ENCODE measurements at places on chromosomes 11 and 22.

- DNase-seq, result no peak
These were observed 21.9 kb downstream of the PRR5L start for GRCh38 chr11:36317992-36318391.

DNA sequence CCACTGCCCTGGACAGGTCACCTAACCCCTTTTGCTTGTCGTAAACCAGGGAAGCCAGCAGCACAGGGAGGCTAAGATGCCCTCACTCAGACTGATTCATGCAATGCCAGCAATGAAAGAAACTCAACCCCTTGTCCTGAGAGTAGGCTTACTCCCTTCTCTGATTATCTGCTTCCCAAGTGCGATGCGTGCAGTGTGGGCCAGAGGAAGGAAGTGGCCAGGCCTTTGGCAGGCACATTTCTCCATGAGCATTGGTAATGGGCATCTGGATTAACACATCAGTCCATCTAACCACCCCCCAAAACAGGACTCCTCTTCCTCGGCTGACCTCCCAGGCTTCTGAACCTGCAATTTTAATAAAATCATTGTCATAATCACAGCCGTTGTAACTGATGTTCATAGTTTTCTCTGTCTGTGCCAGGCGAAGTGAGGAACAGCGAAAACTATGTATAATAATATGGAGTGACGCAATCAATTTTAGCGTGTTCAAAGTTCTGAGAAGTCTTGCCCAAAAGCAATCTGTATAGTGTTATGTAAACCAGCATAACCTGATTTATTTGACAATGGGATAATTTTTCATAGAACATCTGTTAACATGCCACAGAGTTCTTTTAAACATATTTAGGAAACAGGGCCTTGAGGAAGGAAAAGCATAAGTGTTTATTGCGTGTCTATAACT is 33.9 kb downstream of the TST start:
- DNase-seq, result no peak

DNA sequence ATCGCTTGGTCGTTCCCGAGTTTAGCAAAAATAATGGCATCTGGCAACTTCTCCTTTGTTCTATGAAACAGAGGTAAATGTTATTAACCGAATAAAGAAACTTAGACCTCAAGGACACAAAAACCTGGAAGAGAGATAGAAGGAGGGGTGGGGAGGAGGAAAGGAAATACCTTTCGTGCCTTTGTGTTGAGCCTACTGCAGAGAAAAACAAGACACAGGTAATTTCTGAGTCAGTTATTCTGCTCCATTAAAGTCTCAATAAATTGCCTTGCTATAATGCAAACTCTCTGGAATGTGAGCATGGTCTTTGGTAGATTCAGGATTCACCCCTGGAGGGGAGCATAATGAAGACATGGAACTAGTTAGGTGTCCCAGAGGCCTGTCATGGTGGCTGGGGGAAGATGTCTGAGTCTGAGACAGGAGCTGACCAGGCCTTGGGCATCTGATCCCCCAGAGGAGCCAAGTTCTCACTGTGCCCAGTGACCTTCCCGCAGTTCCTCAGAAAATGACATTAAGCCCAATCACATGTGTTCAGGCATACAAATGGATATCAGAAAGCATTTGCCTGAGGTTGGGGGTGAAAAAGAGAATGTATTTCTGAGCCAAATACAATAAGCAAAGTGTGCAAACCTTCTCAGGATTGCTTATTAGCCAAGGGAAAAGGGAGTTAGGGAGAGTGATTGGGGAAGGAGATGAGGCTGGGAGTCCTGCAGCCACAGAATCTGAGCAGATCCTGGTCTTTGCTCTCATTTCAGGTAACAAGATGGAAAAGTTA is 72.6 kb upstream of the CADM1 start:
- DNase-seq, result no peak

- no peak for DNase-seq
These were observed 40.2 kb upstream of the MTNR1B start for GRCh38 chr11:92929246-92929645.

GRCh38 chr11:10866893-10867331 is 9.1 kb upstream of the ZBED5 start:
- no peak for DNase-seq

- DNase-seq, result no peak
These were observed 72.4 kb downstream of the CYTH4 start for GRCh38 chr22:37354670-37355069.

DNA sequence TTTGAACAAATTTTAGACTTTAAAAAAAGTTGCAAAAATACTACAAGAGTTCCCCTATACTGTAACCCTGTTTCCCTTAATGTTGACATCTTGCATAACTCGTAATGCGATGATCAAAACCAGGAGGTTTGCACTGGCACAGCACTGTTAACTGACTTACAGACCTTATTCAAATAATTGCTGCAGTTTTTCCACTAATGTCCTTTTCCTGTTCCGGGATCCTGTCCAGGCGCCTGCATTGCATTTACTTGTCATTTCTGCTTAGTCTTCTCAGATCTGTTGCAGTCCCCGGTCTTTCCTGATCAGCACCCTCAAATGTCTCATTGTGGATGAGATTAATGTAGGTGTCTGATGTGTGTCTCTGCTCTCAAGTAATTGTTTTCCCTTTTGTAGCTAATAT is 32.0 kb downstream of the APLP2 start:
- DNase-seq, result no peak

DNA sequence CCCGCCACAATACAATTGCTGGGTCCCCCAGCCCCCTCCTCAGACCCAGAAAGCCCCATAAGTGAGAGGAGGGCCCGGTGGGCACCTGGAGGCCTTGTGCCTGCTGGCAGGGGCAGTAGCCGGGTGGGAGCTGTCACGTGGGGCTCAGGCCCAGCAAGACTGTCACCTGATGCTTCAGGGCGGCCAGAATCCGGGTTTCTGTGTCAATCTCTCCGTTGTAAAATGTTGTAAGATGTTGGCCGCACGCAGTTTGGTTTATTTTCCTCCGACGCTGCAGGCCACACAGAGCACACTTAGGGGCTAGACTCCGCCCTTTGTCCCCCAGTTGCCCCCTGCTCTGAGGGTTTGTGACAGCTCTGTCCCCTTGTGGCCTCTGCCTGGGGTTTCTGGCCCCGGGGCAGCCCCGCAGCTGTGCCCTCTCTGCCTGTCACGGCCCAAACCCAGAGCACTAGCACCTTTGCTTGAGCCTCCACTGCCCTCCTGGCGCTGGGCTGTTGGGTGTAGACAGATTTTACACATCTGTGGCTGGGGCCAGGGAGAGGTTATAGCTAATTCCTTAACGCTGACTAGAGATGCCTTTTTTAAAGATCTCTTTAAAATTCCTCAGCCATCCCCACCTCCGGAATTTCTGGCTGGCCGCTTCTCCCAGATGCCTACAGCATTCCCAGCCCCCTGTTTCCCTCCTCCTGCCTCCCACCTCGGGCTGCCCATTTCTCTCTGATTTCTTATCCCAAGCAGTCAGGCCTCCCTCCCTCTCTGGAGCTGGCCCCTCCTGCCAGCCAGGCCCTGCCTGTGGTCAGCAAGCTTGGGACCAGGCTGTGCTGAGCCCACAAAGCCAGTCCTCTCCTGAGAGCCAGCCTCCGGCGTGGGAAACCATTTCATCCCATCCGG is 3.2 kb upstream of the PRR5 start:
- no peak for DNase-seq

- DNase-seq, result no peak
These were observed 43.2 kb downstream of the ST3GAL4 start for GRCh38 chr11:126398721-126399120.

GRCh38 chr11:126810776-126811175 is 189.8 kb downstream of the KIRREL3 start:
- no peak for DNase-seq

- peak; percentile 87 for DNase-seq
These were observed 115.6 kb upstream of the ZBED5 start for GRCh38 chr11:10973416-10973815.

DNA sequence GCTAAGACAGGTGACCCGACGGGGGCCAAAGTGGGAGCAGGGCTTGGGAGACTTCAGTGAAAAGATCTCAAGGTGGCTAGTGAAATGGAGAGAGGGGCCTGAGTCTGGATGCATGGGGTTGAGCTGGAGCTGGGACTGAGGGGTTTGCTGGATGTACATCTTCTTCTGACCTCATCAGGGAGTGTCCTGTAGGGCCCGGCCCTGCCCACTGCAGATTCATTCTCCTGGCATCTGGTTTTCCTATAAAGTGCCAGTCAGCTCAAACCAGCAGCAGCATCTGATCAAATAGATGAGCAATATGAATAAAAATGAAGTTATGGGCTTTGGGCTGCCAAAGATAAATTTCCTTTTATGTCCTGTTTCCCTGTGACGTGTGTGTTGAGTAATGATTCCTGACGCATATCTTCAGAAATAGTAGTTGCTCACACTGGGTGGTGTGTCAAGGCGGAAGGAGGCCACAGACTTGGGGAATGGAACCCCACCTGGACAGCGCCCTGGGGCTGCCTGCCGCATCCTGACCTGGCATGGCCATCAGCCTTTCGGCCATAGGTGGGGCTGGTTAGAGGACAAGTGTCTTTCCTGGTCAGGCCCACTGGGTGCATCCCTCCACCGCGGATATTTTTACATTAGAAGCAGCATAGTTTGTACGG is 135.4 kb downstream of the OSBP2 start:
- DNase-seq, result no peak

DNA sequence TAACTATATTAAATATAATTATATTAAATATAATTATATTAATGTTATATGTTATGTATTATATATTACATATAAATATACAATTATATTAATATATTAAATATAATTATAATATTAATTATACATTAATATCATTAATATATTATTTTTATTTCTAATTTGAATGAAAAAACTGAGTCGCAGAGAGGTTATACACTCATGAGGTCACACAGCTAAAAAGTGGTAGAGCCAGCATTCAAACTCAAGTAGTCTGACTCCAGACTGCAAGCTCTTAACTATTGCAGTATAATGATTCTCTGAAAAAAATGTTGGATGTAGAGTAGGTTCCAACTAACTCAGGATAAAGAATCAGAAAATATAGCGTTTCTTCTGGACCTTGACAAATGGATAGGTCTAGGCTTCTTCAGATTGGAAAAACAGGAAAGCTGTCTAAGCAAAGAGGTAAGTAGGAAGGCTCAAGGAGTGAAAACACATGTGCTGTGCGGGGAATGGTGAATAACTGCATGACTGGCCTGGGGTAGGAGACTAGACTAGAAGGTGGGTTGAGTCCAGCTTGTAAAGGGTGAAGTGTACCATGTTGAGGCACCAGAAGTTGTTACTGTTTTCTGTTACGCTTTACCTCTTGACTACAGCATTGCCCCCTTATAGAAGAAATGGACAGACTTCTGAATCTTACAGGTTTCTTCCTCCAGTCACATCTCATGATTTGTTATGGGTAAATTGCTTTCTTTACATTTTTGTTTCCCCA is 80.3 kb downstream of the TRIM44 start:
- no peak for DNase-seq

DNA sequence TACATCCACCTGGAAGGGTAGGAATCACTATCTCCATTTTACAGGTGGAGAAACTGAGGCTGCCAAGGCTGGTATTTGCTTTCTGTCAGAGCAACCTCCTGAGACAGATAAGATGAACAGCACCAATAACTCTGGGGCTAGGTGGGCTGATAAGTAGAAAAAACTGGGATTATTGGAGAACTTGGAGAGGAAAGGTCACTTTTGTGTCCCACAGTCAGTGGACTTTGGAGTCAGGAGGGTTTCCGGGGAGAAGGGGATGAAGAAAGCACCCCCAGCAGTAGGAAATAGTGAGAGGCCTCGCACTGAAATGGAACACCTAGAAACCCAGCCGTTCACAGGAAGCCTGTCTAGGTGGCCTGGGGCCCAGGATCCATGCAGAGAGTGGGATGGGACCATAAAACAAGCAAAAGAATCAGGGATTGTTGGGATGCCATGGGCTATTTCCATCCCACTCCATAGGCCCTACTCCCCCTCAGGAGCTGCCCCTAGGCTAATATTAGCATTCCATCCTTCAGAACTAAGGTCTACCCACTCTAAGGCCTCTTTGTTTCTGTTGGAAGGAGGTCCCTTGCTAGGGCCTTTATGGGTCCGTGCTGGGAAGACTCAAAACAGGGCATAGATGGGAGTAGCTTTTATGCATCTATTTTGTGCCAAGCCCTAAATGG is 31.0 kb upstream of the FCHSD2 start:
- DNase-seq, result no peak

- no peak for DNase-seq
These were observed 3.9 kb upstream of the CDC42EP2 start for GRCh38 chr11:65310736-65311135.

DNA sequence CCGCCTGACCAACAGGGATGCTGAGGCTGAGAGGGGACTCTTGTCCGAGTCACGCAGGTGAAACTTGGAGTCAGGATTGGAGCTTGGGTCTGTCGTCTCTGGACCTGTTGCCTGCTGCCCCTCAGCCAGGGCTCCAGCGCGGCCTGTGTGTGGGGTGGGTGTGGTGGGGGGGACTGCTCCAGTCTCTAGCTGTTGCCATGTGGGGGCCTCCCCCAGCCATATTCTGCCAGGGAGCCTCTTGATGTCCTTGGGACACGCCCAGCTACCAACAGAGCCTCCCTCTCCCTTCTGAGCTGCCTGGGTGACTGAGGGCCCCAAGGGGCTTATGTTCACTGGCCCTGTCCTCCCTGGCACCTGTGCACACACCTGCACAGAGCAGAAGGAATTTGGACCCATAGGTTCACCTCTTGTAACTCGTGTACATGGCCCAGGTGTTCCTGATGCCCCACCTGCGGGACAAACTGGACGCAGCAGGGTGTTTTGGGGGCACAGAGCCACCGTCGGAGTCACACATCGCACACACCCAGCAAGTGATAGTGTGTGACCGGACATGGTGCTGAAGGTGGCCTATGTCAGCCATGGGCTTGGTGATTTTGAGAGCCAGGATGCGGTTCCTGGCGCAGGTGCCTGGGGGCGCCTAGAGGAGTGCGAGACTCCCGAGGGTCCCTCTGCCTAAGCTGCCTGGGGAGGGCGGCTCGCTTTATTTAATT is 252.3 kb downstream of the TBC1D22A start:
- no peak for DNase-seq

- no peak for DNase-seq
These were observed 50.7 kb downstream of the ARHGEF12 start for GRCh38 chr11:120386774-120387371.

DNA sequence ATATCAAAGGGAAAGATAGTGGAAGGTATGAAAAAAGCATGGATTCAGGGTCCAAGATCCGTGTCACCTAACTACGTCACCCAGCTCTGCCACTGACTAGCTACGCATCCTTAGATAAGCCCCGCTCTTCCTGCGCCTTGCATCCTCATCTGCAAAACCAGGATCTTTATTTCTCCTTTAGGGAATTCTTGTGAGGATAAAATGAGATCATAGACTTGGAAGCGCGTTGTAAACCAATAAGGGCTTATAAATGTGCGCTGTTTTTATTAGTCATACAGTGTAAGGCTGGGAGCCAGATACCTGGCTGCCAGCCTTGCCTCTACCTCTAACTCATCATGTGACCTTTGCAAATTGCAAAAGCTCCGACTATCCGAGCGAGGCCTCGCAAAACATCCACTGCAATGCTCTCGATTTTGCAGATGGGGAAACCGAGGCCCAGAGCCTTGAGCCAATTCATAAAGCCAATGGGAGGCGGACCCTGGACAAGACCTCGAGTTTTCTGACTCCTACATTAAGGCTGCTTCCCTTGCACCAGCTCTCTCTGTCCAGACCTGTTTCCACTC is 753 bp downstream of the PRPF19 start:
- peak; percentile 29 for DNase-seq

- no peak for DNase-seq
These were observed 56.9 kb downstream of the KREMEN1 start for GRCh38 chr22:29129808-29130140.

- no peak for DNase-seq
These were observed 109.5 kb downstream of the CCDC81 start for GRCh38 chr11:86483940-86484794.

- DNase-seq, result no peak
These were observed 20.7 kb upstream of the SUSD2 start for GRCh38 chr22:24160546-24160945.

- DNase-seq, result peak; percentile 67
These were observed at the start of gene HIPK3 for GRCh38 chr11:33257160-33257896. Gene HIPK3 (plus strand): TSS chr11:33257381.
